ENCODE measurements at places on chromosomes 11 and 22. TPM values are rescaled to one million over a fixed set of nuclear protein-coding genes. Genes with fewer than 3 reads are reported as not detected.

GRCh38 chr22:22235558-22235957 is 9.0 kb upstream of the VPREB1 start:
- no peak for DNase-seq

DNA sequence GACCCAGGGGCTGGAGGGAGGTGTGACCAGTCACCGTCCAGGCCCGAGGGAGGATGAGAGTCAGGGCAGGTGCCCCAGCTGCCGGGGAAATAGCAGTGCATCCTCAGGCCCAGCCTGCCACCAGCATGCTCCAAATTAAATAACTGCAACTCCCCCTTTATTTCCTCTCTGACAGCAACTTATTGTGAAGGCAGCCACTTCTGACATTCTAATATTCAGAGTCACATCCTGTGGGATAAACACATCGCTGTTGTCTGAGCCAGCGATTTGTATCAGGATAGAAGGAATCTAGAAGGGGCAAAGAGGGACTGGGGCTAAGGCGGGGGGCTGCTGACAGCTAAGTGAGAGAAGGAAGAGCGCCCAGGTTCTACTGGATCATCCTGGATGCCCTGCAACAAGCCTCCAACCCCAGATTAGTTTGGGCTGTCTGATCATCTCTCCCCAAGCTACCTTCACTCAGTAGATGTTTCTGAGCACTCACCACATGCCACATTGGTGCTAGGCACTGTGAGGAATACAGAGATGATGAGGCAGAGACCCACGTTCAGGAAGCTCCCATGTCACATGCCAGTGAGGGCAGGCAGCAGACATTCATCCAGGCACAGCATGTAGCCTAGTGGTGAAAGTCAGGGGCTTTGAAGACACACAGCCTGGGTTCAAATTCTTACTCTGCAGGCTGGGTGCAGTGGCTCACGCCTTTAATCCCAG is 214.1 kb downstream of the BUD13 start:
- DNase-seq, result no peak

DNA sequence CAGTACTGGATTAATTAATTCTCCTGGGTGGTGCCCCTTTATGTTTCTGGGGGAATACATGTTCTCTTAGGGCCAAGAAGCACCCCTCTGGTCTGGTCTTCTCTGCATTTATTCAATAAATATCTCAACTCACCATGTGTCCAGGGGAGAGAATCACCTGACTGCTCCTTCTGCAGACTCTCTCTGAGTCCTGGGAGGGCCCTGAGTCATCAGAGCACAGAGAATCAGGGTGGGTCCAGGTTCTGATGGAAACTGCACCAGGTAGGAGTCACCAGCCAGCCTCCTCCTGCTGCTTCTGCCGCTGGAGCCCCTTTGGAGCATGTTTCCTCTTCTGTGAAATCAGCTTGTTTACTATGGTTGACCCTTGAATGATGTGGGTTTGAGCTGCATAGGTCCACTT is 107.7 kb upstream of the PLET1 start:
- no peak for DNase-seq

DNA sequence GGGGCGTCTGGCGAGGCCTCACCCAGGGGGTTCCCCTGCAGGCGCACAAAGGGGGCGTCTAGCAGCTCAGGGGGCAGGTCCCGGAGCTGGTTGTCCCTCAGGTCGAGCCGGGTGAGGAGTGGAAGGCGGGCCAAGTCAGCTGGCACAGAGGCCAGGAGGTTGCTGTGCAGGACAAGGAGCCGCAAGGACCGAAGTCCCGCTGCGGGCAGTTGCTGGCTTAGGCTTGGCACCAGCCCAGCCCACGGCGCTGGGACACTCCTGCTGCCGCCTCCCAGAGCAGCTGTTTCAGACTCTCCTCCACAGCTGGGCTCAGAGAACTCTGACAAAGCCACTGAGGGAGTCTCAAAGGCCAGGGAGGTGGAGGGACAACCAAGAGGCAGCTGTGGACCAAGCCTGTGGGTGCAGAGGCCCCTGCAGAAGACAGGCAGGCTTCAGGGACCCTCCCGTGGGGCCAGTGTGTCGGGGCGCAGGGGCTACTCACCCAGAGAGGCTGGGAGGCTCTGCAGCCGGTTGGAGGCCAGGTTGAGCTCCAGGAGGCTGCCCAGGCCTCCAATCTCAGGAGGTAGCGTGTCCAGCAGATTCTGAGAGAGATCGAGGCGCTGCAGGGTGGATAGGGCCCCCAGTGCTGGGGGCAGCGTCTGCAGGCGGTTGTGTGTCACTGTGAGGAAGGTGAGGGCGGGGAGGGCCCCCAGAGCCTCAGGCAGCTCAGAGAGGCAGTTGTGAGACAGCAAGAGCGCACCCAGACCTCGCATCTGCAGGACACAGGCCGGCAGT is 2.2 kb downstream of the PIDD1 start:
- DNase-seq, result no peak

DNA sequence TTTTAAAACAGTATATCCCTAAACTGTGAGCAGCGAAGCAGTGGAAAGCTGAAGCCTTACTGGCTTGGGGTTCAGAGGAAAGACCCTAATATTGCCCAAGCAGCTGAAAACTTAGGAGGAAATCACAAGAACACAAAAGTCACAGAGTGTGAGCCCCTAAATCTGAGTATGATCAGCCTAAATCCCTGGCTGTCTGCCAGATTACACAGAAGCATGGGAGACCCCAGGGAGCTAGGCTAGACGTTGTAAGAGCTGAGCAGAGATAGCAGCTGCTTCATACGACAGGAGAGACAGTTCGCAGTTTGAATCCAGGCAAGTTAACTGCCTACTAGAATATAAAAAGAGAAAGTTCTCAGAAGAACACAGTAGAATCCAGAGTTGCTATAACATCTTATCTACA is 81.2 kb downstream of the PACS1 start:
- no peak for DNase-seq

GRCh38 chr11:73529204-73529530 is 68.7 kb downstream of the FAM168A start:
- DNase-seq, result no peak

DNA sequence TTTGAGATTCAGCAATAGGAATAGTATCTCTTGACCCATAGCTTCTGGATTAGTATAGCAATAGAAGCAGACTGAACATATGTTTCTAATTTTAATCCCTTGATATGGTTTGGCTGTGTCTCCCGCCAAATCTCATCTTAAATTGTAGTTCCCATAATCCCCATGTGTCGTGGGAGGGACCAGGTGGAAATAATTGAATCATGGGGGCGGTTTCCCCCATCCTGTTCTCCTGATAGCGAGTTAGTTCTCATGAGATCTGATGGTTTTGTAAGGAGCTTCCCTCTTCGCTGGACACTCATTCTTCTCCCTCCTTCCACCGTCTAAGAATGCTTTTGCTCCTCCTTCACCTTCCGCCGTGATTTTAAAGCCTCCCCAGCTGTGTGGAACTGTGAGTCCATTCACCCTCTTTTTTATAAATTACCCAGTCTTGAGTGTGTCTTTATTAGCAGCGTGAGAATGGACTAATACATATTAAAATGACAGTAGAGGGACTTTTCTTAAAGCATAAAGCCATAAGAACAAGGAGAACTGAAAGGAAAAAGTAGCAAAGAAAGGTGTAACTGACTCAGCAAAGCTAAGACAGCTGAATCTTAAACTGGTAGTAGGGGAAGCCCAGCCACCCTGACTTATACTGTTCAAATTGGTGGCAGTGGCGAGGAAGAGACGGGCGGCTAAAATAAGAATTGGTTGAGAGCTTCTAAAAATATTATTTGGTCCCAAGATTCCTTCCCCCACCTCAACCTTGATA is 20.3 kb upstream of the SLN start:
- no peak for DNase-seq

- DNase-seq, result no peak
Observed at GRCh38 chr11:69193151-69193550, 37.4 kb downstream of the SMIM38 start.

DNA sequence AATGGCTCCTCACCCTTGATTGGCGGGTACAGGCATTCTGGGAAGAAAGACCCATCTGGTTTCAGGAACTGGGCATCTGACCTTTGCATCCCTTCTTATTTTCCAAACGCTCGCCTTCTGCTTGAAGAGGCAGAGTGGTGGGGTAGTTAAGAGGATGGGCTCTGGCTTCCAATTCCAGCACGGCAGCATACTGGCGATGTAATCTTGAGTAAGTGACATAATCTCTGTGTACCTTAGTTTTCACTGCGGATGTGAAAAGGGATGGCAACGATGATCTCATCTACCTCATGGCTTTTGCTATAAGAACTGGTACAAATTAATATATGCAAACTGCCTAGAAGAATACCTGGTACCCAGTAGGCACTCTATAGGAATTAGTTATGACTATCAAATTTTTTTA is 10.0 kb upstream of the TIMP3 start:
- DNase-seq, result no peak

- no peak for DNase-seq
Observed at GRCh38 chr11:117511931-117512539, 184.4 kb downstream of the CEP164 start.

GRCh38 chr11:77806415-77806814 is 14.1 kb downstream of the RSF1 start:
- no peak for DNase-seq

GRCh38 chr11:86101493-86101892 is 32.6 kb upstream of the PICALM start:
- DNase-seq, result no peak

Gene UPK3A
- polyA plus RNA-seq, result 0.22 TPM

Gene SCUBE2
- polyA plus RNA-seq, result 0.84 TPM

Gene WEE1
- polyA plus RNA-seq, result 27.4 TPM

Gene CD6
- 0.44 TPM for polyA plus RNA-seq

Data from ovary (tissue), 10 donors.